GM23248 (cell line): ENCODE measurements at places on chromosomes 12 and 14. TPM values are rescaled to one million over a fixed set of nuclear protein-coding genes. Genes with fewer than 3 reads are reported as not detected.

The GPR84 gene
- total RNA-seq: not detected in 2 replicates

The OTOGL gene
- total RNA-seq: under 0.01 and 1.3 TPM in 2 replicates

The RASSF8 gene
- total RNA-seq: 80.1 and 108 TPM in 2 replicates

GRCh38 chr14:33966276-33966675 lies 15.4 kb upstream of the EGLN3 start:
- peaks cover 18% of the 10 kb centered on the region; the same call in 1 of the 2 replicates for H3K27me3 ChIP-seq
- no peak for DNase-seq
- no peaks in the 10 kb centered on the region for H3K36me3 ChIP-seq

DNA sequence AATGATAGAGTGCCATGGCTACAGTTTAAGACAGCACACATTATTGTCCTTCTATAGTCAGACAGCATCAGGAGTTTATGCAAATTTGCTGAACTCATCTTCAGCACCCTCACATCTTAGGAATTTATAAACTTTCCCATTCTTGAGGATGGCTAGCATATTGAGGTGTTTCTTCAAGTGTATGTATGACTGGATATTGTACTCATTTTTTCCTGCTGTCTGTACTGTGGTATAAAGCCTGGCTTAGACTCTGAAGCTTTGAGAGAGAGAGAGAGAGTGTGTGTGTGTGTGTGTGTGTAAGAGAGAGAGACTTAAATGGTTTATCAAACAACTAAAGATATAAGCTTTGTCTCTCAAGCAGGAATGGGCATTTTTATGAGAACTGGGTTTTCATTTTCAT lies 161.6 kb downstream of the PIK3C2G start:
- peak overlapping the region; percentile 39 for H3K27ac ChIP-seq
- H3K4me3 ChIP-seq: no peak overlapping the region
- no peaks in the 10 kb centered on the region for H3K36me3 ChIP-seq
- H3K27me3 ChIP-seq: no peaks in the 10 kb centered on the region

GRCh38 chr14:99968941-99969340 lies 96.3 kb upstream of the EVL start:
- H3K4me1 ChIP-seq: peaks cover 23% of the 10 kb centered on the region
- no peaks in the 10 kb centered on the region for H3K27me3 ChIP-seq
- no peaks in the 10 kb centered on the region for H3K36me3 ChIP-seq
- peak; percentile 60 for DNase-seq
- H3K27ac ChIP-seq: peak overlapping the region; percentile 64

- no peak overlapping the region for H3K4me3 ChIP-seq
- H3K4me1 ChIP-seq: peaks cover 25% of the 10 kb centered on the region
- peak; percentile 81 for DNase-seq
- no peaks in the 10 kb centered on the region for H3K36me3 ChIP-seq
- no peaks in the 10 kb centered on the region for H3K27me3 ChIP-seq
These were observed 2.8 kb upstream of the SLC48A1 start for GRCh38 chr12:47770086-47770726.

- H3K27ac ChIP-seq: no peak overlapping the region
- no peaks in the 10 kb centered on the region for H3K4me1 ChIP-seq
These were observed 158.1 kb upstream of the FOXG1 start for GRCh38 chr14:28608443-28608842.

DNA sequence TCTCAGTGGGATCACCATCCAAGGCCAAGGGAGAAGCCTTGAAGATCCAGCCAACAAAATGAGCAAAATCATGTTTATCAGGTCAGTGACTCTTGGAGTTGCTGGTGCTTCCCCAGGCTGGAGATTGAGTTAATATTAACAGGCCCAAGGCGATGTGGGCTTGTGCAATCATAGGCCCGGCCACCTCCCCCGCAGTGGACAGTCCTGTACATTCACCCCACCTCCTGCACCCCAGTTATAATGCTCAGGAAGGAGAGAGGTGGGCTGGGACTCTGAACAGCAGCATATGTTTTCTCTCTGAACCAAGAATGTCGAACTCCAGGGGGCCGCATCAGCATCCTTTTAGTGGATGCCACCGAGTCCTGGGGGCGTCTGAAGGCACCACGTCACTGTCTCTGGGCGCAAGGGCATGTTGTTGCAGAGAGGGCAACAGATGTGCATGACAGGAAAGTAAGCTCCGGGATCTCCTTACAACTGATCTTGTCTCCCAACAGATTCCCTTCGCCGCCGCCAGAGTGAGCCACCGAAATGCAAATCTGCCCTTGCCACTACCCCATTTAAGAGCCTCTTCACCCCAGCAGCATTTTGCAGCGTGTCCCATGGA lies 32.2 kb upstream of the SERPINA6 start:
- no peak overlapping the region for H3K4me3 ChIP-seq
- H3K27me3 ChIP-seq: no peaks in the 10 kb centered on the region
- no peak for DNase-seq
- H3K4me1 ChIP-seq: no peaks in the 10 kb centered on the region
- H3K27ac ChIP-seq: no peak overlapping the region

DNA sequence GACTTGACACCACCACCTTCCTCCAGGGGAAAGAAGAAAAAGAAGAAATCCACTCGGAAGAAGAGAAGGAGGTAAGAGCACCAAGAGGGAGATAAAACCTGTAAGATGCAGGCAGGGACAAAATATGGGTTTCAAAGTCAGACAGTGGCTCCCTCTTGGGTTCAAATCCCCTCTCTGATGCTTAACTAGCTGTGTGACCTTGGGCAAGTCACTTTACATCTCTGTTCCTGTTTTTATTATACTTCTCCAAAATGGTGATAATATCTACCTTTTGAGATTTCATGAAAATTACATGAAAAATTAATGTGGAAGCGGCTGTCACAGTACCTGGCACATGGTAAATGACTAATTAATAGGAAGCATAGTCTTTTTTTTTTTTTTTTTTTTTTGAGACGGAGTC lies 64.4 kb upstream of the HSPB8 start:
- H3K27me3 ChIP-seq: no peaks in the 10 kb centered on the region
- H3K36me3 ChIP-seq: no peaks in the 10 kb centered on the region
- H3K27ac ChIP-seq: no peak overlapping the region
- H3K4me3 ChIP-seq: no peak overlapping the region
- no peaks in the 10 kb centered on the region for H3K4me1 ChIP-seq

DNA sequence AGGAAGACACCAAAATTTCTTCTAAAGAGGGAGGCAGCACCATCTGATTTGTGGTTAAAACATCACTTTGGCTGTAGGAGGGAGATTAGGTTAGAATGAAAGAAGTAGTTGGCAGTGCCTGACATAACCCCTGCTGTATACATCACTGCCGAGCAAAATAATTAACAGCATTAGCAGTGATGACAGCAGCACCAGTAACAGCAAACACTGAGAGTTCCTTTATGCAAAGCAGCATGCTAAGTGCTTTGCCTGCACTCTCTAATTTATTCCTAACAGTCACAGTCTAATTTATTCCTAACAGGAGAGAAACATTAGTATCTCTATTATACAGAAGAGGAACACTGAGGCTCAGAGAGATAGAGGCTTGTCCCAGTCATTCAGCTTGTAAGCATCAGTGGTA lies 1469.7 kb downstream of the AACS start:
- no peaks in the 10 kb centered on the region for H3K27me3 ChIP-seq
- H3K36me3 ChIP-seq: no peaks in the 10 kb centered on the region
- DNase-seq: no peak
- H3K4me3 ChIP-seq: no peak overlapping the region

GRCh38 chr14:68651652-68652432 lies 141.0 kb downstream of the ZFP36L1 start:
- H3K27me3 ChIP-seq: no peaks in the 10 kb centered on the region
- H3K36me3 ChIP-seq: no peaks in the 10 kb centered on the region
- no peak overlapping the region for H3K4me3 ChIP-seq
- DNase-seq: no peak
- H3K27ac ChIP-seq: no peak overlapping the region
- peaks cover 9% of the 10 kb centered on the region for H3K4me1 ChIP-seq

DNA sequence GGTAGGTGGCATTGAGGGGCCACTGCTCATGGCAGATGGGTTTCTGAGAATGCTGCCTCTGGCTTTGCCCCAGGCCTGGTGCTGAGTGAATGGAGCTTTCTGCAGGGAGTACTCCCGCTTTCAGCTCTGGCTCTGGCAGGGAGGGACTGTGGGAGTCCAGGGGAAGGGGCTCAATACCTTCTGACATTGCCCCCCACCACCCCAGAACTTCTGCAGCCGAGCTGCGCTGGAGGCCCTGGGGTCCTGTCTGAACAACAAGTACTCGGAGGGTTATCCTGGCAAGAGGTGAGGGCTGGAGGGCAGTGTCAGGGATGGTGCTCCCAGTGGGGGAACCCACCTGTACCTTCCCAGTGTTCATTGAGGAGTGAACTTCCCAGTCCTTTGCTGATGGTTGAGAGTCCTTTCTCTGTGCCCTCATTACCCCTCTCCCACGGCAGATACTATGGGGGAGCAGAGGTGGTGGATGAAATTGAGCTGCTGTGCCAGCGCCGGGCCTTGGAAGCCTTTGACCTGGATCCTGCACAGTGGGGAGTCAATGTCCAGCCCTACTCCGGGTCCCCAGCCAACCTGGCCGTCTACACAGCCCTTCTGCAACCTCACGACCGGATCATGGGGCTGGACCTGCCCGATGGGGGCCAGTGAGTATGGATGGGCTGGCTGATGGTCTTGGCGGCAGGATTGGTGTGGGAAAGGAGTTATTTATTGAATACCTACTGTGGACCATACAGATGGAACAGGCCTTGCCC lies 1.9 kb downstream of the SHMT2 start:
- no peaks in the 10 kb centered on the region for H3K27me3 ChIP-seq
- H3K27ac ChIP-seq: no peak overlapping the region
- DNase-seq: no peak
- H3K4me1 ChIP-seq: peaks cover 17% of the 10 kb centered on the region

DNA sequence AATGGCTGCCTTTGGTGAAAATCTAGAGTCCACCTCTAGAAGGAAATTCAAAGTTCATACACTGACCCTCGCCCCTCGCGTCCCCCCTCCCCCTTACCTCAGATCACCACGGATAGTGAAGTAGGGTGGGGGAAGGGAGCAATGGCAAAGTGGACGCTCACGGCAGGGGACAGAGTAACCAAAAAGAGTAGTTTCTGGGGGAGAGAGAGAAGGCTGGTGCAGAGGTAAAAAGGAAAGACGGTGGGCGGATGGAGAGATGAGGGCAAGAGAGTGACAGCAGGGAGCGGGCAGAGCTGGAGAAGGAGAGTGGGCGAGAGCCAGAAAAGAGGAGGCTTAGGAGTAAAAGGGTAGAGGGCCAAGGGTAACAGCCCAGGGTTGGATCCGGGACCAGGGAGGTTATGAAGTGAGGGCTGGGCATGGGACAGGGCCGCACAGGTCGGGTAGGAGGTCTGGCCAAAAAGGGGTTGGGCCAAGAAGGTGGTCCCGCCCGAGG lies 423 bp downstream of the ALDH6A1 start:
- DNase-seq: no peak
- H3K4me1 ChIP-seq: peaks cover 16% of the 10 kb centered on the region
- H3K27ac ChIP-seq: peak overlapping the region; percentile 49
- H3K27me3 ChIP-seq: no peaks in the 10 kb centered on the region

GRCh38 chr14:39232554-39233415 lies 930 bp upstream of the MIA2 start:
- no peaks in the 10 kb centered on the region for H3K36me3 ChIP-seq
- H3K4me1 ChIP-seq: peaks cover 32% of the 10 kb centered on the region
- H3K27ac ChIP-seq: peak overlapping the region; percentile 51
- peak overlapping the region; percentile 31 for H3K4me3 ChIP-seq

DNA sequence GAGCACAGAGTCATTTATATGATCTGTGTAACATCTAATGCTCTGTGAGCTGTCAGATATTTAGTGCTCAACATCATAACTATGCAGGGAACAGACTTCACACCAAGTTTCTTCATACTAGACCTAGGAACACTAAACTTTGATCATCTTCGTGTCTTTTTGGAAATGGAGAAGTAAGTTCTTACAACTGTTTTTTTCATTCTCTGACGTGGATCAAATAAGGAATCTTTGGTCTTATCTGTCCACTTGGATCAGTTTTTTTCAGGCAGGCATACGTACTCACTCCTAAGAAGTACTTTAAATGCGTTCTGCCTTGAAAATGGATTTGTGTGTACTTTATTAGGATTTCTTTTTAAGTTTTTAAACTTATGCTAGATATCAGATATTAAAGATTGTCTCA lies 191.0 kb downstream of the FBXL14 start:
- H3K4me1 ChIP-seq: no peaks in the 10 kb centered on the region
- H3K4me3 ChIP-seq: no peak overlapping the region
- H3K27me3 ChIP-seq: no peaks in the 10 kb centered on the region
- H3K27ac ChIP-seq: no peak overlapping the region
- no peak for DNase-seq

DNA sequence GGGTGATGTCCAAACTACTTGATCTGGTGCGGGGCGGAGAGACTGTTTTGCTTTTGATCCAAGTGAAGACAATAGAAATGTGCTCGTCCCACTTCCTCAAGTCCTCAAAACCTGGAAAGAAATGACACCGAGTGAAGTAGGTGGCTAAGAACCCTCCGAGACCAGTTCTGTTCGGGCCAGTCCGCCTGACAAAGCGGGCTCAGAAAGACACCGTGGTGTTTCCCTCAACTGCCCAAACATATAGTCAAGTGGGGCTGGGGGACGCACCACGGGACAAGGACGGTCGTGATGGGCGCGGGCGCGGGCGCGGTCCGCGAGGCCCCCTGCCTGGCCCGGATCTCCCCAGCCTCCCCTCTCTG lies 1.6 kb downstream of the PHLDA1 start:
- peaks cover 26% of the 10 kb centered on the region for H3K36me3 ChIP-seq
- DNase-seq: peak; percentile 59
- peak overlapping the region; percentile 92 for H3K4me3 ChIP-seq
- no peaks in the 10 kb centered on the region for H3K27me3 ChIP-seq
- H3K4me1 ChIP-seq: peaks cover 44% of the 10 kb centered on the region
- H3K27ac ChIP-seq: peak overlapping the region; percentile 96

DNA sequence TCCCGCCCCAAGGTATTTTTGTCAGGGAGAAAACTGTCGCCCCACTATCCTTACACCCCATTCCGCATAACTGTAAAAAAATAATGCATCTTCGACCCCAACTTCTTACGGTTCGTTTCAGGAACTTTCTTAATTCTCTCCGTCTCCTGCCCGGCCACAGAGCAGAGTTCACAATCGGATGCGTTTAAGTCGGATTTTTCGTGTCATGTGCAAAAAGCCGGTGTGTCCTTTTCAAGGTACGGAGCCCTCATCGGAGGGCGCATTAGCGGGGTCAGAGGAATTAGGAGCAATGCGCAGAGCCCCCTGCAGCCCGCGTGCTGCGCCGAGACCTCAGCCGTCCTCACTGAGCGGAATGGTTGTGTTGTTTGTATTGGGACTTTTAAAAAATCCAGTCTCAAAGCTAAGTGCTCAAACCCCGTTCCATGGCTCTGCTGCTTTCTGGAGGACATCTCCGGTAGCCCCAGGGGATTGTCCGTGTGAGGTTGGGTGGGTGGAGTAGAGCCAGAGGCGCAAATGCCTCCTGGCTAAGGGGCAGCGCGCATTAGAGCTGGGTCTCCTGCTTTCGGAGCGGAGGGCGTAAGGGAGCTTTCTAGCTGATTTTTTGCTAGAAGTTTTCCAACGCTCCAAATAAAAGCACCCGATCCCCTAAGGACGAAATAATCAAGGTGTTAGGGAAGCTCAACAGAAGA lies 3.9 kb upstream of the GSC start:
- peaks cover 9% of the 10 kb centered on the region; the same call in 1 of the 2 replicates for H3K4me1 ChIP-seq
- H3K4me3 ChIP-seq: no peak overlapping the region
- DNase-seq: no peak
- no peaks in the 10 kb centered on the region for H3K36me3 ChIP-seq
